ENCODE measurements at places on chromosomes 3 and 15.

GRCh38 chr15:101803209-101803608 is at the start of gene OR4F6:
TSS of gene OR4F6 (plus strand) at chr15:101803509. CDS start at chr15:101805720, 2,211 bp downstream.
- no peaks in the 10 kb centered on the region for H3K36me3 ChIP-seq
- H3K4me1 ChIP-seq = no peaks in the 10 kb centered on the region
- no peak for DNase-seq
- H3K27ac ChIP-seq = no peak within 1 kb of the TSS
- no peaks in the 10 kb centered on the region for H3K27me3 ChIP-seq

DNA sequence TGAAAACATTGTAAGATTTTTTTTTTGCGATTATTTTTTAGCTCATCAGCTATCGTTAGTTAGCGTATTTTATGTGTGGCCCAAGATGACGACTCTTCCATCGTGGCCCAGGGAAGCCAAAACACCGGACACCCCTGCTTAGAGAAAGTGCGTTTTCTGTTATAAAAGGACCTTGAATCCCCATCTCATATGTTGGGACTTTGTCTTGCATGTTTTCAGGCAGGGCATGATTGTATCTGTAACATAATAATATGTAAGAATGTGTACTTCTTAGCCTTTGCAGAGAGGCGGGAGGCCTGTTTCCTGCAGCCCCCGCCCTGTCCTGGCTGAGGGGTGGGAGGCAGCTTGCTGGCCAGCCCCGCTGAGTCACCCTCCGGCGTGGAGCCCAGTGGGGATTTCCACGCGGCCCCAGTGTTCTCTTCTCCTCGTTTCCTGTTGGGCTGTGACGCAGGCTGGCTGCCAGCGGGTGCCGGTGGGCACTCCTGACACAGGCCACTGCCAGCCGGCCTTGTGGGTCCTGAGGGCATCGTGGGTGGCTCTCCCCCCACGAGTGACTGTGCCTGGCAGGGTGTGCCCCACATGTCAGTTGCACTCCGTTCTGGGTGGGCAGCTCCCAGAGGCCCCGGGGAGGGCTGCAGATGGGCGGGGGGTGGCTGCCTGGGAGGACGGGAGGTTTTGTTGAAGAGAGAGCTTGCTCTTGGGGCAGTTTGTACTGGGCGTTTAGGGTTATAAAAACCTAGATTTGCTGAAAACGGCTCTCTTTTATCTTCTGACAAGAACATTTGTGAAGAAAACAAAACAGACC is 55.6 kb downstream of the SMAD3 start:
- H3K27ac ChIP-seq = peak overlapping the region; percentile 25
- no peak for DNase-seq
- H3K4me1 ChIP-seq = peaks cover 12% of the 10 kb centered on the region
- H3K4me3 ChIP-seq = no peak overlapping the region
- H3K27me3 ChIP-seq = no peaks in the 10 kb centered on the region

DNA sequence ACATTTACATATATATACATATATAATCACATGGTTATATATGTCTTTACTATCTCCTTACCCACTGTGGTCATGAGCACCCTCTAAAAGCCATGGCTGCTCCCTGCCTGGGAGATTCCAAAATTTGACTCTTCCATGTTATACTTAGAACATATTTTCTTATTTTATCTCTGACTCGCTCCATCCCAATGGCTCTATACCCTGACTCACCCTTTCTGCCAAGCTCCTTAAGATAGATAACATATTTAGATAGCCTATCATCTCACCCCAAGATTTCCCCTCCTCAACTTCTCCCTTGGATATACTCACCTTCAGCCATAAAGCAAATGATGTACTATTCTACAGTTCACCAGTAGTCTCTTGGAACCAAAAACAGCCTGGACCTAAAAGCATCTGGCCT is 65.1 kb downstream of the CD200R1L start:
- H3K36me3 ChIP-seq = no peaks in the 10 kb centered on the region
- no peaks in the 10 kb centered on the region for H3K27me3 ChIP-seq
- peak overlapping the region; percentile 15 for H3K4me3 ChIP-seq
- peaks cover 20% of the 10 kb centered on the region for H3K4me1 ChIP-seq
- H3K27ac ChIP-seq = no peak overlapping the region

- no peaks in the 10 kb centered on the region for H3K4me1 ChIP-seq
- H3K36me3 ChIP-seq = no peaks in the 10 kb centered on the region
- H3K27ac ChIP-seq = no peak overlapping the region
- no peaks in the 10 kb centered on the region for H3K27me3 ChIP-seq
- peak; percentile 86 for DNase-seq
Measured at GRCh38 chr3:25897019-25897418, 107.1 kb downstream of the OXSM start.

DNA sequence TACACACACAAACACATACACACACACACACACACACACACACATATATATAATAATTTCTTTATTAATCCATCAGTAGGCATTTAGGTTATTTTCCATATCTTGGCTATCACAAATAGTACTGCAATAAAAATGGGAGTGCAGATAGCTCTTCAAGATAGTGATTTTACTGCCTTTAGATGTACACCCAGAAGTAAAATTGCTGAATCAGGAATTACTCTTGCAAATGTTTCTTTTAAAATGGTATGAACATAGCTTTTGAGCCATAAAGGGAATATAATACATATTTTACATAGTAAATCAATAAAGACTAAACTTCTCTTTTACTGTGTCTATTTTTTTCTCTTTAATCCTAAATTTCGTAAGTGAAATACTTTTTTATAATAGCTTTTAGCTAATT is 1251.1 kb downstream of the ZPLD1 start:
- no peaks in the 10 kb centered on the region for H3K4me1 ChIP-seq
- no peak overlapping the region for H3K27ac ChIP-seq
- no peak overlapping the region for H3K4me3 ChIP-seq
- DNase-seq = no peak
- H3K36me3 ChIP-seq = no peaks in the 10 kb centered on the region

GRCh38 chr15:89506026-89506686 is 9.8 kb upstream of the RHCG start:
- no peak overlapping the region for H3K27ac ChIP-seq
- no peaks in the 10 kb centered on the region for H3K36me3 ChIP-seq
- peaks cover 7% of the 10 kb centered on the region for H3K27me3 ChIP-seq
- DNase-seq = no peak

GRCh38 chr3:50502584-50503423 is 630 bp downstream of the CACNA2D2 start:
- H3K36me3 ChIP-seq = no peaks in the 10 kb centered on the region
- H3K4me1 ChIP-seq = no peaks in the 10 kb centered on the region
- peaks cover 22% of the 10 kb centered on the region for H3K27me3 ChIP-seq
- H3K27ac ChIP-seq = no peak overlapping the region
- peak overlapping the region; percentile 72 for H3K4me3 ChIP-seq

DNA sequence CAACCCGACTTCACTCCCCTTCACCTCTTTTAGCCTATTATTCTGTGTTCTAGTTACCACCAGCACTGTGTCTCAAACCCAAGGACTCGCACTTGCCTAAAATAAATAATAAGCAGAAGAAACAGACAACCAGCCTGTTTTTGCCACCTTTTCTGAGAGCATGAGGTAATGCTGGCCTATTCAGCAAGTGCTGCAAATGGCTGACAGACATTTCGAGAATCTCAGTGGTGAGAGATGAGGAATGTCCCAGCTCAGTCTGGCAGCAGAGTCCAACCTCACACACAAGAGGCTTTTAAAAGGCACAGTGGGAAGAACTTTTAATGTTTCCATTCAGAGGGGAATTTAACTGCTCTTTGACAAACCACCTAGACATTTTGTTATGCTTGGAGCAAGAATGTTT is 143.3 kb upstream of the GMNC start:
- H3K36me3 ChIP-seq = no peaks in the 10 kb centered on the region
- H3K27ac ChIP-seq = no peak overlapping the region
- no peaks in the 10 kb centered on the region for H3K4me1 ChIP-seq

GRCh38 chr3:71456156-71456555 is 127.4 kb downstream of the FOXP1 start:
- H3K4me3 ChIP-seq = no peak overlapping the region
- H3K4me1 ChIP-seq = peaks cover 7% of the 10 kb centered on the region
- no peak for DNase-seq
- H3K27me3 ChIP-seq = no peaks in the 10 kb centered on the region

DNA sequence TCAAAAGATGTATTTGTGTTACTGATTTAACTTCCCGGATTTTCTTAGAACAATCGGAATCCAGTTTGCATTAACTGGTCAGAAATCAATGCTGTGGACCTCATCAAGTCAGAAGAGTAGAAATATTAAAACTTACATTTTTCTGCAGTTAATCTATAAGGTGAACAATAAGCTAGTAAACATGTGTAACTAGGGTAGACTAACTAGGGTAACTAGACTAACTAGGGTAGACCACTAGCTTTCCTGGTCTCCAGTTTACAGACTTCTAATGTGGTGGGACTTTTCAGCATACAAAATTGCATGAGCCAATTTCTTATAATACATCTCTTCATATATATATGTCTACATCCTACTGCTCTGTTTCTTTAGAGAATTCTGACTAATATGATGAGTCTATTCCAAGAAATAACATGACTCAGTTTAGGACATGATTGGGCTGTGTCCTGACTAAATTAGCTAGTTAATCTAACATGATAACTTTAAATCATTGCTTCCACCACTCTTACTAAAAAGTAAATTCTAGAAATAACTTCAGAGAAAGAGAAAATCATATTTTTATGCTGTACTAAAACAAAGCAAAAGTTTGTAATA is 5.3 kb downstream of the PLSCR2 start:
- no peaks in the 10 kb centered on the region for H3K4me1 ChIP-seq
- H3K36me3 ChIP-seq = no peaks in the 10 kb centered on the region
- DNase-seq = no peak
- no peaks in the 10 kb centered on the region for H3K27me3 ChIP-seq
- H3K27ac ChIP-seq = no peak overlapping the region
- no peak overlapping the region for H3K4me3 ChIP-seq

DNA sequence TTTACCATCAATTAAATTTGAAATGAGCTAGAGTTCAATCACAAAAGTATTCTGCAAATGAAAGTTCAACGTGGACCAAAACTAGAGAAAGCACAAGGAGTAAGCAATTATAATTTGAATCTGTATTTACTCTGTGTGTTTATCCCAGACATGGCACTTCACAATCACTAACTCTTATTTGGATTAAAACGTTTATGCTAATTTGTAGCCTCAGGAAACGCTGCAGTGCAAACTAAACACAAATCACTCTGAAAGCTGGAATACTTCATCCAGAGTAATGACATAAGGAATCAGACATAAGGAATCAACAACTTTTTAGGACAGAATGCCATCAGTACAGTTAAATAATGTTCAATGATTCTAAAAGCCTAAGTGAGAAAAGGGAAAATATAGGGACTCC is 18.5 kb downstream of the CEP152 start:
- H3K36me3 ChIP-seq = peaks cover 16% of the 10 kb centered on the region
- no peak overlapping the region for H3K27ac ChIP-seq
- peaks cover 10% of the 10 kb centered on the region for H3K27me3 ChIP-seq
- DNase-seq = no peak
- no peak overlapping the region for H3K4me3 ChIP-seq
- H3K4me1 ChIP-seq = no peaks in the 10 kb centered on the region

DNA sequence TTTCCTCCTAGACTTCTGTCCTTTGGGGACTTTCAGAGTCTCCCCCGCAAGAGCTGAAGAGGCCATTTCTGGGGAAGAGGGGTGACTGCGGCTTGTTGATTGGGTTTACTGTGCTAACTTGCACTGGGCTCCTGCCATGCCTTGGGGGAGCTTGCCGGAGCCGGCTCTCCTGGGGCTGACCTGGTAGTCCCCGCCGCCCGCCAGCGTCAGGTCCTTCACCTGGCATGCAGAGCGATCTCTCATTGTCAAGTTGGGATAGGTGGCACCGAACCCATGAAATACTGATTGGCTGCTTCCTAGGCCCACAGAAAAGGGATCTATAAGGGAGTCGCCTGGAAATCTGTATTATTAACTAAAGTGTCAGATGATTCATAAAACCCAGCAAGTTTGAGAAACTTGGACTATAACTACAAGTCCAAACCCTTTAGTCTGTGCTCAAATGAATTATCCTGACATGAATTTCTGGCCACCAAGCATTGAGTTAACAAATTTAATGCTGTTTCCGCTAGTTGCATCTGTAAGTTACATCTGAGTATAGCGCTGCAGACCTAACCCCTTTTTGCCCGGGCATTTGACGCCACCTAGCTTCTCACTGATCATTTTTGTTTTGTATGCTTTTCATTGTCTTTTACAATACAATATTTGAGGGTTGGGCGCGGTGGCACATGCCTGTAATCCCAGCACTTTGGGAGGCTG is 607 bp upstream of the IMP3 start:
- H3K27me3 ChIP-seq = no peaks in the 10 kb centered on the region
- peak overlapping the region; percentile 89 for H3K4me3 ChIP-seq
- peaks cover 5% of the 10 kb centered on the region for H3K4me1 ChIP-seq
- DNase-seq = no peak

DNA sequence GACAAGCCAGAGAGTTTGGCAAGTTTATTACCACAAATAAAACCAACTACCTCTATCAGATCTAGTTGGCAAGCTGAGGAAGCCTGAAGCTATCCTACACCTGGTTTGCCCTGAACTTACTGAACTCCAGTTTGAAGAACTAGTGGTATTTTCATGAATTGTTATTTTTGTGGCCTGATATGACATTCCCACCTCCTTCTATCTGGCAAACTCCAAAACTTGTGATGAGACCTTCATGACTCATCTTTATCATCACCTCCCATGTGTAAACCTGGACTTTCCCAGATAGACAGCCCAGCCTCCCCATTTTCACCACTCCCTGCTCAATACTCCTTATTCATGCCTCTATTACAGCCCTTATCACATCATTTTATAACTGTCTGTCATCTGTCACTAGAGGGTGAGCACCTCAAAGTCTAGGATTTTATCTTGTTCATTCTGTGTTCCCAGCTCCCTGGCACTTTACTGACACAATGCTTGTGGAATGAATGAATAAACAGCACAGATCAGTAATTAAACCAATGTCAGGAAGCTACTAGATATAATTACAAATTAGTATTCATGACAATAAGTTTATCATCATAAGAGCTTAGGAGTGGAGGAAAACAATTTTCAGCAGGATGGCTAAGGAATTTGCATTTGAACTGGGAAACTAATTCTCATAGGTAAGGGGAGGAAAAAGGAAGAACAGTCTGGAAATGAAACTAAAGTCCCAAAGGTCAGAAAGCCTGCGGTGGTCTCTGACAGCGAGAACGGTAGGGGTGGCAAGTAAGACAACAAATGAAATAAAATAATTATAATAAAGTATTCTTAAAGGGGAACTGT is 13.2 kb upstream of the TRANK1 start:
- H3K36me3 ChIP-seq = no peaks in the 10 kb centered on the region
- H3K4me1 ChIP-seq = no peaks in the 10 kb centered on the region
- no peak overlapping the region for H3K4me3 ChIP-seq
- no peaks in the 10 kb centered on the region for H3K27me3 ChIP-seq

Data from endodermal cell (in vitro differentiated cells).